ENCODE measurements at places on chromosomes 16 and 17.
A peak's percentile ranks its signal among the peaks of the same experiment; 100 is the strongest.

- peak; percentile 25 for DNase-seq
These were observed 27.2 kb upstream of the TOB1 start for GRCh38 chr17:50893183-50893993.

DNA sequence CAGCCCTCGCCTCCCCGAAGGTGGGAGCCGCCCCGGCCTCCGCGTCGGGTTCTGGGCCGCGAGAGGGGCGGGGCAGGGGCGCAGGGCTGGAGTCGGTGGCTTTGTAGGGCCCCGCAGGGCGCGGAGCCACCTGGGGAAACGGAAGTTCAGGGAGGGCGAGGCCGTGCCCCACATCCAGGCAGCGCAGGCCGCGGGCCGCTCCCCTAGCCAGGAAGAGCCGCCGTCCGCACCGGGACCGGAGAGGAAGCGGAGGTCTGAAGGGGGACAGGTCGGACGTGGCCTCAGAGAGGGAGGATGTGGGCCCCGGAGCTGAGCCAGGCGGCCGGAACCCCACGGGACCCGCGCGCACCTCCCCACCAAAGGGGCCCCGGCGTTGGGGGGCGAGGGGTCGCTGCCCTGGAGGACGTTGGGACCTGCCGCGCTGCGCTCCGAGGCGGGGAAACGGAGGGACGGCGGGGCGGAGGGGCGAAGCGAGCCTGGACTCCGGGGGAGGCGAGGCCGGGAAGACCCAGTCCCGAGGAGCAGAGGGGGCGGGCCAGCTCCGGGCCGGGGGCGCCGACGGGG lies 482 bp upstream of the SLC16A3 start:
- DNase-seq: no peak

GRCh38 chr17:29592850-29593551 lies at the start of gene ANKRD13B:
Gene ANKRD13B (plus strand): TSS chr17:29593132. CDS start chr17:29593622, 490 bp downstream.
- DNase-seq: peak; percentile 56

- no peak for DNase-seq
These were observed 84.5 kb downstream of the ABR start for GRCh38 chr17:1095090-1095852.

DNA sequence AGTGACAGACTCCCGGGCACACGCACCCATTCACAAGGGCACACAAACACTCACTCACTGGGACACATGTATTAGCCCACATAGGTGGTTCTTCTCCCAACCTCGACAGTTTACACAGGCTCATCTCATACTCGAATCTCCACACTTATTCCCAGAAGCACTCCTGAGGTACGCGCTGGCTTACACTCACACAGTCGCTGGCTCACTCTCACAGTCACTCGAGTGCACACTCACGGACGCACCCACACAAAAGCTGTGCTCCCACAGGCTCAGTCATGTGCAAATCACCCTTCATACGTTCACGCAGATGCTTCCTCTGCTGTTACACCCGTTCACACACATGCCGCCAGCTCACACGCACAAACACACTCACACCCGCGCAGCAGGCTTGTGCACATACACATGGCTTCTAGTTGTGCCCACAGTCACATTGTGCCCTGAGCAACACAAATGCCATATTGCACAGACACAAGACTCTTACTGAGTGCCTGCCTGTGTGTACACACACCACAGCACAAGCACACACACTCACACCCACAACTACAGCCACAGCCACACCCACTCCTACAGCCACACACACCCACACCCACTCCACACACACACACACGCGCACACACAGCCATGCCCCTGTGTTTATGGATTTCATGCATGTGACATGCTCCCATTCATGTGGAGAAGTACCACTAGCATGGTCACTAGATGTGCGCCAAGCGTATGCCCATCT lies 8.4 kb upstream of the PRR29 start:
- no peak for DNase-seq

DNA sequence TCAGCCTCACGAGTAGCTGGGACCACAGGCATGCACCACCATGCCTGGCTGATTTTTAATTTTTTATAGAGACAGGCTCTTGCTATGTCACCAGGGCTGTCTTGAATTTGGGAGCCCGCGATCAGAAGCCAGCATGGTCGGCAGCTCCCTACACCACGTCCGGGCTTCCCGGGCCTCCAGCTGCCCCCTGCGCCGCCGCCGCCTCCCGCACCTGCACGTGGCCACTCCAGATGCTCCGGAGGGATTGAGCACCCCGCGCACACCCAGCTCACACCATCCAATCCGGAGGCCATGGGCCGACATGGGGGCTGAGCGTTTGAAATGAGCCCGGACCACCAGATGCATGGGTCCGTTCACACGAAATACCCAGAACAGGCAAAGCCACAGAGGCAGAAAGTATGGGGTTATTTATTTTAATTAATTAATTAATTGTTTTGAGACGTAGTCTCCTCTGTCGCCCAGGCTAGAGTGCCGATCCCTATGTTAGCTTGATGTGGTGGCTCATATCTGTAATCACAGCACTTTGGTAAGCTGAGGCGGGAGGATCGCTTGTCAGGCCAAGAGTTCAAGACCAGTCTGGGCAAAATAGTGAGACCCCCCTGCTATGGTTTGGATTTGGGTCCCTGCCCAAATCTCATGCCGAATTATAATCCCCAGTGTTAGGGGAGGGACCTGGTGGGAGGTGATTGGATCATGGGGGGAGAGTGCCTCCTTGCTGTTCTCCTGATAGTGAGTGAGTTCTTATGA lies 17.1 kb upstream of the PDXDC1 start:
- no peak for DNase-seq

DNA sequence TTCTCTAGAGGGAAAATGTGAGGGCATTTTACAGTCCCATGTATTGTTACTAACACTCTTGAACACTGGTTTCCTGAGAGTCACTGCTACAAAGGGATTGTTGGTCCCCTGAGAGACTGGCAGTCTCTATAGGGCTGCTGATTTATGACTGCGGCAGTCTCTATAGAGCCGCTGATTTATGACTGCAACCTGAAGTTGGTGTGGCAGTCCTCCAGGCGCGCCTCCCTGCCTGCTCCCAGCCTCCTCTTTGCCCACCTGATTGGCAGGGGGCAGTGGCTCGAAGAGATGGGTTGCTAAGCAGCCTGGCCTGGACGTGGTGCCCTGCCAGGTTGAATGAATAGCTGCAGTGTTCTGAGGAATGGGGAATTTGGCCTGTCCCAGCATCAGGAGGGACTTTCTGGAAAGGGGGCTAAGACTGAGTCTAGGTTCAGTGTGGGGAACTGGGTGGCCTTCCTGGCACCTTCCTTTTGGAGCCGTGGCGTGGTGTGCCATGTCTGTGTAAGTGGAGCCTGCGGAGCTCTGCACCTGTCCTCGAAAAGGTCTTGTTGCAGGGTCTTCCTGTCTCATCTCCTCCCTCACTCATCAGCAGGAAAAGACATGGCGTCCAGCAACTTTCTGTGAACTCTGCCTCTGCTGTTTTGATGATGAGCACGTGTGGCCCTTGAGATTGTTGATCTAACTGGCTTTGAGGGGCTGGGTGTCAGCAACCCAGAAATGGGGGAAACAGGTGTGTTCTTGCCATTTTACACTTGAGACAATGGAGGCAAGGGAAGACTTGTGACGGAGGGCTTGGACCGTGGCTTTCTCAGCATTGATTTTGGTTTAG lies 24.9 kb downstream of the SAP30BP start:
- no peak for DNase-seq

DNA sequence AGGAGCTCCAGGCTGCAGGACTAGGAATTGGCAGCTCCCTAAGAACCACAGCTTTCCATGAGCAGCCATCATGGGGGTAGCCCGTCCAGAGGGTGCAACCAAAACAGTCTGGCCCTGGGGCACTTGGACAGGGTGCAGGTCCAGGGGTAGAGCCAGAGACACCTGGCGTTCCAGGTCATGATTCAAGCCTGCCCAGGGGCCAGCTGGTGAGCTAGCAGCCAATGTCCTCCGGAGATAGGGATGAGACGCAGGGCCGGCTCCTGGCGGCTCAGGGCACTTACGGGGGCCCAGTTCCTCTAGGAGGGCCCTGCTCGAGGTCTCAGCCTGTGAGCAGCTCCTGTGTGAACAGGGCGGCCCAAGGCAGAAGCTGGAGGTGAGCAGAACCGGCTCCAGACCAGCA lies 22.1 kb downstream of the PIEZO1 start:
- no peak for DNase-seq

DNA sequence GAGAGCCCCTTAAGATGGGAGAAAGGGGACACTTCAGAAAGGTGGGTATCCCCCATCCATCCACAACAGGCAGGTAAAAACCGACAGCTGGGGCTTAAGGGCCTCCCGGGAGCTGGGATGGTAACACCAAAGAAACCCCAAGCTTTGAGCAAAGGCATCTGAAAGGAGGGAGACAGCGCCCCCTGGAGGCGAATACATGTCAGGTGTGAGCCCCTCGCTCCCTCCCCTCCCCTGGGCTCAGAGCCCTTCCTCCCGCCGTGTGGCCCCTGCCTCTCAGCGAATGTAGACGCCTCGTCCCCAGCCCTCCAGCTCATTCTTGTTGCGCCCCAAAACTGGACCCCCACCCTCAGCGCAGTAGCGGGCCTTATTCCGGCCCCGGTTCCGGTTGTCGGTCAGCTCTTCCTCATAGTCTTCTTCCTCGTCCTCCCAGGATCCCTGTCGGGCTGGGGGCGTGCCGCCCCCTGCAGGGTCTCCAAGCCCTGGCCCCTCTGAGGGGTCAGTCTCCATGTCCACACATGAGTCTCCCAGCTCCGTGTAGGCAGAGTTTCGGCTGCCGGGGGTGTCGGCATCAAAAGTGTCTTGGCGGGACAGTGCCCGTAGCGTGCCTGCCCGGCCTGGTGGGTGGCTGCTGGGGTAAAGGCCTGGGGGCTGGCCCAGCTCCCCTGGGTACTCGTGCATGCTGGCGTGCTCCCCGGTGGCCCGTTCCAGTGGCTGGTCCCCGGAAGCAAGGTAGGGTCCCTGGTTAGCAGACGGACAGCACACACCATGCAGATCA lies 9.1 kb upstream of the ARL5C start:
- DNase-seq: peak; percentile 78

DNA sequence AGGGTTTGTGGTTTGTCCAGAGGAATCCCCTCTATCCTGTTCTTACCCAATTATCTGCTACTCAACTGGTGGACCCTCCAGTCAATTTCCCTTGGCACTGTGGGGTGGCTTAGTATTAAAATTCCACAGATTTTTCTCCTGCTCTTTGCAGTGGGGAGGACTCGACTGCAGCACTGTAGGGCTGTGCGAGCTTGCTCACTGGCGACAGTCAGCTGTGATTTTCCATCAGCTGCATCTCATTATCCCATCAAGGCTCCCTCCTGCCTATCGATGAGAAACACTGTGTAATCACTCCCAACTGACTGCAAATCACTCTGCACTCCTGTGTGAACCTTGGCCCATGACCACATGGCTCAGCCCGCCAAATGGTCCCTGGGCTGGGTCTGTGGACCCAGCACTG lies 90.5 kb upstream of the MAF start:
- no peak for DNase-seq

DNA sequence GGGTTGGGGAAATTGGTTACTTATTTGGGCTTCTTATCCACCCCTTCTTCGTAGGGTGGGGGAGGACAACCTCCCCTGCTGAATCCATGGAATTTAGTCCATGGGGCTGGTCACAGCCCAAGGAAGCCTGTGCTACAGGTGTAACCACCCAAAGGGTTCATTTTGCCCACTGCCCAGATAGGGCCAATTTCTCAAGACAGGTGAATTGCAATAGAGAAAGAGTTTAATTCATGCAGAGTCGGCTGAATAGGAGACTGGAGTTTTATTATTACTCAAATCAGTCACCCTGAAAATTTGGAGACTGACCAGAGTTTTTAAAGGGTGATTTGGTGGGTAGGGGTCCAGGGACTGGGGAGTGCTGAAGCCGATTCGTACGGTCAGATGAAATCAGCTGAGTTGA lies 101.5 kb upstream of the HS3ST2 start:
- DNase-seq: no peak

GRCh38 chr17:70905796-70906195 lies 736.5 kb downstream of the KCNJ2 start:
- no peak for DNase-seq

Data from neural crest cell (in vitro differentiated cells).